ENCODE measurements at places on chromosomes 1 and 21.

- no peak for DNase-seq
Measured at GRCh38 chr1:67761091-67761490, 72.2 kb downstream of the GNG12 start.

- DNase-seq: no peak
Measured at GRCh38 chr1:98034505-98034904, 113.7 kb upstream of the DPYD start.

- no peak for DNase-seq
Measured at GRCh38 chr1:65172936-65173690, 25.1 kb downstream of the AK4 start.

DNA sequence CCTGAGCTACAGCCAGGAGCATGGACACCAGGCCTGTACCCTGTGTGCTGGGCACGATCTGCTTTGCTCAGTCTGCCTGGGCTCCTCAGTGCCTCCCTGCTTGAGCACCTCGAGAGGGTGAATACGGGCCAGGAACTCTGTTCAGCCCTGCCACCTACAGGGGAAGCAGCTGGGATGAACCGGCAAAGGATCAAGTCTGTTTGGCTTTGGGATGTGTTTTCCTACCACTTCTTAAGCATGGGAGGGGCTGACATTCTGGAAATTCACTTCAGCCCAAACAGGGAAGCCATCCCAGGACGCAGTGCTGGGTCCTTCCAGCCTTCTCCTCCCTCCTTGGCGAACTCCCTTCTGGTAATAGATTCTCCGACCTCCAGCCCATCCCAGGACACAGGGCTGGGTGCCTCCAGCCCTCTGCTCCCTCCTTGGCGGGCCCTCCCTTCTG, 55.8 kb upstream of the SELENON start:
- no peak for DNase-seq

- DNase-seq: no peak
Measured at GRCh38 chr21:35922618-35923017, 137.7 kb downstream of the SETD4 start.

GRCh38 chr1:43549921-43550597, 19.4 kb downstream of the PTPRF start:
- no peak for DNase-seq

- no peak for DNase-seq
Measured at GRCh38 chr1:197011614-197012013, 34.3 kb downstream of the CFHR5 start.

- DNase-seq: no peak
Measured at GRCh38 chr1:61400131-61400770, 317.9 kb downstream of the NFIA start.

DNA sequence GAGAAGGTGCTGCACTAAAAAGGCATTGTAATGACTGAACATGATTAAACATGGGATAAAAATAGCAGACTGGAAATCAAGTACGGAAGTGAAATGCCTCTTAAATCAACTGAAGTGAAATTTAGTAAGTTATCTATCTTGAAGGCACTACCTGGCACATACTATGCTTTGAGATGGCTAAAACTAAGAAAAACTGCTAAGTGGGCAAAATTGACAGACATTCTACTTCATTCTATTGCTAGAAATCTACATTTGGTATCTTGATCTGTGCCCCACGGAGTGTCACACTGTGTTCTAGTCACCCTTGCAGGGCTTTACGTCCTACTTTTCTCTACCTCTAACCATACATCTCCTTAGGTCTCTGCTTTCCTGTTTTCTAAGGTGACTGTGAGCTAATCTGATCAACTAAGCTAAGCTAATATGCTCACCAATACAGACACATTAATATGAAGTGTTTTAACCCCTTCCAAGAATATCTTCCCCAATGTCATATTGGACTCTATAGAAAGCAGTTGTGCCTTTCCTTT, 4.1 kb downstream of the PDC start:
- no peak for DNase-seq

DNA sequence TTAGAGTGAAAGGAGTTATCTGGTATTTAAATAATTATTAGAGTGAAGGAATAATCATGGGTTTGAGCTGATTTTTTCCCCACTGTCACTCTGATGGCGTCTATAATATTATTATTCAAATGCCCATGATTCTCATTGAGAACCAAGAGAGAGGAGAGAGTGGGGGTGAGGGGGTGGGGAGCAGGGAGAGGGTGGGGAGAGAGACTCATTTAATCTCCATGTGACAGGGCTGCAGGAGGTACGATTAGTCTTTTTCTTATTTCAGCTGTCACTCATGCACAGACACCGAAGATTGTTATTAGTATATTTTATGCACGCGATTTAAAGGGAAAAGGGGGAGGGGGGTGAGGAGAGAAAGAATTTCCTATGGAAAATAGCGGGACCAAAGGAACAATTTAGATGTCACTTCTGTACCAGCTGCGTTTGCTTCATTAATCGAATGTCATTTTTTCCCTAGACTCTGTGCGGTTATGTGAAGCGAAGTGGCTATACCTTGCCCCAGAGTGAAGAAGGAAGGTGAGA, 19.9 kb downstream of the PLXNA2 start:
- no peak for DNase-seq

DNA sequence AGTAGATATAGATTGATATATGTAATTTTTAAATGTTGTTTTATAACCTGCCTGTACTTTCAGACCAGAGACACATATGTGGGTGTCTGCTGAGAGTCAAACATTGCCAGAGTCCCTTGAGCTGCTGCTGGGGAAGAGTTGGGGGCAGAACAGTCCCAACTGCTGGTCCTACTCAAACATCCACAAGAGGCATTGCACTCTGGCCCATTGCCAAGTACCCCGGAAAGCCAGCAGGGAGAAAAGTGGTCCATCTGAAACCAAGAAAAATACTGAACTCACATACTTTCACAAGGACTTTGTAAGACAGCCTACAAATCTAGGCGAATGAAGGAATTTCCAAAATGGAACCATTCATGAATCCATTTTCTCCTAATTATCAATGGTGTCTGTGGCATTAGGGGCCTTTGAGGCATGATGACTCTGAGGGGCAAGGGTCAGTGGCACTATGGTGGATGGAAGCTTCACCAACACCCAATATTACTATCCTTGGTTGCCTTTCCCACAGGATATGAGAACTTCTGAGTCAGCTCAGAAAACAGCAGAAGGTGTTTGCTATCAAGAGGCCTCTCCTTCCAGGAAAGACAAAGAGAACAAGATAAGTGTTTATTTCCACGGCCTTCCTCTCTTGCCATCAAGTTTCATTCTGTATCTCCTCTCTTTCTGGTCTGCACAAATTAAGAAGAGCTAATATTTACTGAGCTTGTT, 7.3 kb upstream of the TBX15 start:
- no peak for DNase-seq

DNA sequence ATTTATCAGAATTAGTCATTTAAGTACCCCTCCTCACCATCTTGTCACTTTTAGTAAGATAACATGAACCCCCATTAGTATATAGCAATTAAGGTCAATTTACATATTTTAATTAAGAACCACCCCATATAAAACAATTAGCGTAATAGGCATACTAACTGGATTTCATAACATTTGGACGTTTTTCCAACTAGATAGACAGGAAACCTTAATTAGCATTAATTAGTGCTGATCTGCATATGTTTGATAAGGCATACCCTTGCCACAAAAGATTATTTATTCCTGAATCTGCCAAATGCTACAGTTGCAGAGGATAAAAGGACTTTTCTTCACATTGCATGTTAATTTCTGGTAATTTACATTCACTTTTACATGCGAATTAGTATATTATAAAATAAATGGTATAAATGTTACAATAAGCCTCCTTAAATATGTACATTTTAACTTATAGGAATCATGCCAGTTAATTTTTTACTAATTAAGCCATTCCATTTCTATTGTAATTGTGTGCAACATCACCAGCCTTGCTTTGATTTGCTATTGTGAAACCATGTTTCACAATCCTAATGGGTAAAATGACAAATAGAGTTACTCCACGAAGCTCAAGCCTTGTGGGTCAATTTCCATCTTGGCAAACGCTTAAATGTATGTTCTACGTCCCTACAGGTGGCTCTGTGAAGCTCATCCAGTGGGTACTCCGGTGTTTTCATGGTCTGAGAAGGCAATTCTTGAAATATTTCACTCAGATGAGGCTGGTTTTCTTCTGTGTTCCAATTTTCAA, 469.6 kb downstream of the DPYD start:
- DNase-seq: no peak

DNA sequence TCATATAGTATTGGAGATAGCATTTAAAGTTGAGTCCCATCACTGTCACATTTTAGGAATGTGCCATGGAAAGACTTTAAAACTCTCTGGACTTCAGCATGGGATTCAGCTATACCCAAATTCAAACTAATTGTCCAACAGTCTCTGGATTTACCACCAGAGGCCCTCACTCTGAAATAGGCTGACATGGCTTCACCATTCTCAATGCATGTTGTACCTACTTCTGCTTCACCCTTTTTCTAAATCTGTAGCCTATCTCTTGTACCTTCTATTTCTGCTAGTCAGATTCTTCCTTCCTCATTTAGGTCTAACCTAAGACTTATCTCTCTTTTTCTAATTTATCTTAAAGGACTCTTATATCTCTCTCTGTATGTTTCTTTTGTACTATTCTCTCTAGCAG, 512.7 kb upstream of the ZRANB2 start:
- no peak for DNase-seq

DNA sequence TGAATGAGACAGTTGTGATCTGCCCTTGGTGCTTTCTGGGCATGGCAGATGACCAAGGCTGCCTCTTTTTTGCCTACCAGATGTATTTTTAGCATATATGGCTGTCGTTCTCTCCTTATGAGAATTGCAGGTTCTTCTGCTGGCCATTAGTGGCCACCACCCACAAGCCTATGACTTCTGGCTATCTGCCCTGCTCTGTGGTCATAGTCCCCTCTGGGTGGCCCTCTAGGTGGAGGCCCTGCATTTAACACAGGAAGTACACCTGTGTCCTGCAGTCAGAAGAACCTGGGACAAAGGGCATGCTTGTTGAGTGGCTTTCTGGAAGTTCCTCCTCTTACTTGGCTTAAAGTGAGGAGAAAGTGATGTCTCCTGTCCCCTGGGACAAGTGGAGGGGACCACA, 6.5 kb downstream of the FCAMR start:
- DNase-seq: no peak

- no peak for DNase-seq
Measured at GRCh38 chr1:157540160-157540748, 12.1 kb downstream of the FCRL5 start.

- no peak for DNase-seq
Measured at GRCh38 chr1:220726634-220727033, 21.5 kb upstream of the MTARC2 start.

DNA sequence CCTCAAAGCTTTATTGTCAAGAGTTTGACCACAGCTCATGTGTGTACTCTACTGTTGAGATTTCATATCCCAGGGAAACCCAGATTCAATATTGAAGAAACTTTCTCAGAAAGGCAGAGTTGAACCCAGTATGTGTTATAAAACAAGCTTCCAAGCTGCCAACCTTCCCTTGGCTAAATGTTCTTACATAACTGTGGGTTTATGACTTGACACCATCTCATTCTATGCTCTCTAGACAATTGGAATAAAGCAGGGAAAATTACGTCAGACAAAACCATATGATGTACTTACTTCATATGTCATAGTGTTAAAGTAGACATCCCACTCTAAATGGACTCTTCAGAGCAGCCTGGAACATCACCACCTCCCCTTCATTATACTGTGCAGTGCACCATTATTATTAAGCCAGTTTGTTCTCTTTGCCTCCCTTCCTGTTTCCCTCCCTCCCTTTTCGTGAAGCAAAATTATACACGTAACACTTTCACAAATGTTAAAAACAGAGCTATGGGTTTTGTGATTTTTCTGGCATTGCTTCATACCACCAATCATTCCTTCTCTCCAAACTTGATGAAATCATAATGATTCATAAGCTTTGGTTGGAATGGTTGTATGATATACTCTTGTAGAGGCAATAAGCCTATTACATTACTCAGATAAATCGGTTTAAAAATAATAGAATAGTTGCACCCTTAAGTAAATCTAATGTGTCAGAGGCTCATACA, 507.2 kb downstream of the LTN1 start:
- DNase-seq: no peak

DNA sequence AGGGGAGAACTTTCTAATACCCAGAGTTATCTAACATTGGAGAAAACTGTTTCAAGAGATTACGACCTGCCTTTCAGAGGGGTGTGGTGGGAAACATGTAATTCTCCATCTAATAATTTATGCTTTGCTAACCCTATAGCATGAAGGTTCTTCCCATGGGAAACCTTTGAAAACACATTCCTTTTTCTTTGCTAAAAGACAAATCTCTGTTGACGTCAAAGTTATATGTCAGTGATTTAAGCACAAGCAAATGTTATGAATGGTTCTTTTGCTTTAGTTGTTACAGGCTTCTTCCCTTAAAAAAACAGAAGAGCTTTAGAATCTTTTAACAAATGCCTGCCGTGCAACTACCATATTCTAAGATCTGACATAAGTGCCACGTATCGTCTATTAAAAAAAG, 19.2 kb downstream of the FMO2 start:
- DNase-seq: no peak

- no peak for DNase-seq
Measured at GRCh38 chr1:224082146-224082545, 31.8 kb upstream of the FBXO28 start.

DNA sequence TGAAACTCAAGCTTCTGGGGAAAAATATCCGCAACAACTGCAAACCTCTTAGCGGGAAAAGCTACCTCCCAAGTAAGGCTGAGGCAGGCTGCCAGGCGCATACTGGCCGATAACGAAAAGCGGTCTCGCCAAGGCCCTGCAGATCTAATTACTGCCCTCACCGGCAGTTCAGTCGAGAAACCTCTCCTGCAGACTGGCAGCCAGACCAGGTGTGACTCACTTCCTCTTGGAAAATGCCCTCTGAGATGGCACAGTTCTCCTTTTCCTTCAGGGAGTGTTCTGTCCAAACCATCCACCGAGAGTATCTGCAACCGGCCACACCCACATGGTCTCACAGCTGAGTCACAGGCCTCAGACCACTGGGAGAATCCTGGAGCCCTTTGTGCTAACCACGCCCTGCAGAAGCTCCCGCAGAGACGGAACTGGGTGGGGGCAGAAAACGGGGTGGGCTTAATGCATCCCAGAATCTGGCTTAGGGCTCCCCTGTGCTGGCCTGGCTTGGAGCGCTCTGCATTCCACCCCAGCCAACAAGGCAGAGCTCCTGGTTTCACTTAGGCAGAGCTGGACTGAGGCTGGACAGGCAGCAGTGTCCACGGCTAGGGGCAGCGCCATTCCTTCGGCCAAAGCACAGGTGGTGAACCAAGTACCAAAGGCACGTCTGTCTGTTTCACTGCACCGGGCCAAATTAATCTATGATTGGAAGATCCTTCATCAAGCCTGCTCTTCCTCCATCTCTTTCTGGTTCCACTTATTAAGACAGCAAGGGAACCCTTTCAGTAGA, 1.2 kb downstream of the S100A10 start:
- DNase-seq: peak; percentile 73

GRCh38 chr1:28582248-28582615, 9.8 kb upstream of the RAB42 start:
- no peak for DNase-seq

- no peak for DNase-seq
Measured at GRCh38 chr1:208058267-208058666, 147.3 kb upstream of the CD34 start.

- DNase-seq: no peak
Measured at GRCh38 chr1:3015744-3016143, 5.5 kb upstream of the ACTRT2 start.

Data from HepG2 (cell line).